ENCODE measurements at places on chromosomes 7 and 10.

DNA sequence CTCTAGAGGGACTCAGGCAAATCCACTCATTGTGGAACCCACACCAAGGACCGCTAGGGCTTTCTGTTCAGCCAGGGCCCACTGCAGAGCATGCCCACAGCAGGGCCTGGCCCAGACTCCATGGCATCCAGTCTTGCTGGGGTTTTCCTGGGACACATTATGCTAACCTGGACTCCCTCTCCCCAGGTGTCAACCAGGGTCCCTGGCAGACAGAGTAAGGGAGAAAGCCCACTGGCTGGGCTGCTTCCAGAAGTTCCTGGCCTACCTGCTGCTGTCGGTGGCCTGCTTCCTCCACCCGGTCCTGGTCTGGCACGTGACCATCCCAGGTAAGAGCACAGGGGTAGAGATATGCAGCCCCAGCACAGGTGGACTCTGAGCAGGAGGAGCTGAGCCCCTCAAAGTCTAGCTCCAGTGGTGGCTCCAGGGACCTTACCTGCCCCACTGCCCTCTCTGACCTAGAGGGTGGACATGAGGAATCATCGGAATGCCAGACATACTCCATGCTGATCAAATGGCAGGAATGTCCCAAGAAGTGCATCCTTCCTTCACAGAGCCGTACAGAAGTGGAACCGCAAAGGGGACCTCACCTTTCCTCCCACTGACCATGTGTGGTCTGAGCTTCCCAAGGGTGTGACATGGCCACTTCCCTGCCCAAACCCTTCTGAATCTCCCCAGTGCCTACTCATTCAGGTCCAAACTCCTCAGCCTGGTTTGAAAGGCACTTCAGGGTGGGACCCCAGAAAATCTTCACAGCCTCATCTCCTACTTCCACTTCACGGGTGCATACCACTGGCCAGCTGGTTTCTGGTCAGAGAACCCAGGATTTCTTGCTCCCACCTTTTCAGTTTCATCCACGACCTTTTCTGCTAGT, 22.5 kb downstream of the TMEM72 start:
- no peak for DNase-seq

DNA sequence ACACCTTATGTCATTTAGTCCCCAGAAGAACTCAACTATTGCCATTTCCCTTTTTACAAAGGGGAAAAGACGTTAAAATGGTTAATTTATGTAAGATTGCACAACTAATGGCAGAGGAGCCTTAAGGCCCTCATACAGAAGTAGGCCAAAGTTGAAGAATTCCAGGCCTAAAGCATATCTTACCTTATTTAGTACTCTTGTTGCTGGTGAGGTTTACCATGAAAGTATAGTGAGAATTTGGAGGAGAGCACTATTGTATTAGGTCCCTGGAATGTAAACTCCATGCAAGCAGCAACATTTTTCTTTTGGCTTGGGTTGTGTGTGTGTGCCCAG, 731 bp upstream of the CRPPA start:
- DNase-seq = no peak

DNA sequence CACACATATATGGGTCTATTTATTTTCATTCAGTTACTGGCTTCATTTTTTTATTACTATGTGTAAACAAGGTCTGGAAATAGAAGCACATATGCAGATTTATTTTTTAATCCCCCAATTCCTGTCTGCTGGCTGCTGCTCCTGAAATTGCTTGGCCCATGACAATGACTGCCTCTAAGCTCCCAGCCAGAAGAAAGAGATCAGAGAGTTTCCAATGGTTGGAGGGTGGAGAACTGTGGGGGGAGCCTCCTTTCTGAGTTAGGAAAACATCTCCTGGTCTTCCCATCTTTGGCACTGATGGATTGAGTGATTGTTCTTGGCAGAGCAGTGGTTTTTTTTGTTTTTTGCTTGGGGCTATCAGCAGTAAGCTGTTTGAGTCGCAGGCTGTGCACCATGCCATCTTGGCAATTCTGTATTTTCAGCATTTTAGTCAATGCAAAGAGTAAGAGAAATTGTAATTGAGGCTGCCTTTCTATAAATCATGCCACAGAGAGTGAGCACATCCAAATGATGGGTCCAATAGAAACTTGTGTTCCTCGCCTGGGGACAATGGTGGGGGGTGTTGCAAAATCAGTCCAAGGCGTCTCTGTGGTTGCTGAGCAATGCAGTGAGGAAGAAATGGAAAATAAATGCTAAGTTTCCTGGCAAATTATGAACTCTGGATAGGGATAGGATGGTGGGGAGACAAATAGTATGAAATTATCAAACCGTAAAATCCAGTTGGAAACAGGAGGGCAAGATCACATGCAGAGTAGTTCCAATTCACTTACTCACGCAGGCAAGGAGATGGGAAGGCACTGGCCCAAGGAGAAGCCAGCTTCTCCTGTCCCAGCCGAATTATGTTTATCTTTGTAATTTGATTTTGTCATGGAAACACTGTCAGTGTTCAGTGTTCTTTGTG, 382.4 kb downstream of the SORCS3 start:
- DNase-seq = peak; percentile 73

DNA sequence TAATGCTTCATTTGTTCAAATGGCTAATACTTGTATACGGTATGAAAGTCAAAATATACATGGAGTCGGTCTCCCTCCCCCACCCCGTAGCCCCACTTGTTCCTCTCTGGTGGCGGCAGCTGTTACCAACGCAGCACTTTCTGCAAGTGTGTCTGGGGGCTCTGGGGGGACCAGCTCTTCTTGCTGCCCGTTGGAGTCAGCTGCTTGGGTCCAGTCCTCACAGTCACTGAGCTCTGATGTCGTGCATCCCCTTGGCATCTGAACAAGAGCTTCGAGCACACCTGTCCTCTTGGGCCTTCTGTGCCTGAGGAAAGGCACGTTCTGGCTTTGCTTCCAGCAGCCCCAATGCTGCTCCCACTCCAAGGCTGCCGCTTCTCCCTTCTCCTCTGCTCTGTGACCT, 493.1 kb downstream of the PLXNA4 start:
- DNase-seq = no peak

- DNase-seq = no peak
Observed at GRCh38 chr10:132548106-132548823, 10.7 kb downstream of the INPP5A start.

GRCh38 chr10:52635651-52636050, 136.9 kb downstream of the MBL2 start:
- DNase-seq = no peak

GRCh38 chr10:86264481-86265231, 101.9 kb downstream of the GRID1 start:
- no peak for DNase-seq

DNA sequence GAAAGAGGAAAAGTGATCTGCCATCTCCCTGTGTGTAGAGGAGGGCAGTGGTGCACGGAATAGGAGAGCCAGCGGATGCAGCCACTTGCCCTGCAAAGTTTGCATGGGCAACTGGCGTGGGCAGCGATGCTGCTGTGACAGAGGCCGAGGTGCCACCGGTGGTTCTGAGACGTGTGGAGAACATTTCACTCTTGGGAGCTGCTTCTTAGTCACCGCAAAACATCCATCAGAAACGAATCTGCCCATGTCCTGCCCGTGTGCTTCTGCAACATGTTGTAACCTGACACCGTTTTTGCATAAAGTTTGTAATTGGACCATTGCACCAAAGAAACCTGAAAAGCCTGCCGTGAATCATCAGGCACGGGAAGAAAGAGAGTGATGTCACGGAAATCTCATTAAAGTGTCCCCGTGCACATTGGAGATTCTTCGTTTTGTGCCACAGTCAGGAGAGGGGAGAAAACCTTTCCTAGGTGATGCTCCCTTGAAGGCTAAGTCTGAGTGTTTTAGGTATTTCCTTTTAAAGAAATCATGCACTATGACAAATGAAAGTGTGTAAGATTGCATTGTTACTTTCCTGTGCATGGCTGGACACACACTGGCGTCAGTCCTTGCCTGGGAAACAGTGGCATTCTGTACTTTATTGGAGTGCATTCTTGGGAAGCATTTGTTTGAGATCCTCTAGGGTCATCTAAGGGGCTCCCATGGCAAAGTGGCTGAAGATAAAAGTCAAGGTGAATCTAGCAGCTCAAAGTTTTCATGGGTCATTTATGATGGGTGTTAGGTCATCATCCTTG, 302.6 kb downstream of the KLF6 start:
- DNase-seq = peak; percentile 85

DNA sequence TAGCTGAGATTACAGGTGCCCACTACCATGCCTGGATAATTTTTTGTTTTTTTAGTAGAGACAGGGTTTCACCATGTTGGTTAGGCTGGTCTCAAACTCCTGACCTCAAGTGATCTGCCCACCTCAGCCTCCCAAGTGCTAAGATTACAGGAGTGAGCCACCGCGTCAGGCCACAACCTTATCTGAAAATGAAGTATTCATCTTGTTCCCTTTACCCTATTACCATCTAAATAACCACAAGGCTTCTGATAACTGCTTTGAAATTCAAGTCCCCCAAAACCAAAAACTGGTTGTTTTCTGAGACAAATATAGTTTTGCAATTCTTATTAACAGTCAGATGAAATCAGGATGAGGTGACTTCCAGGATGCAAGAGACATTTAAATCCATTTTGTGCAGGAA, 2.4 kb downstream of the TCTN3 start:
- no peak for DNase-seq

DNA sequence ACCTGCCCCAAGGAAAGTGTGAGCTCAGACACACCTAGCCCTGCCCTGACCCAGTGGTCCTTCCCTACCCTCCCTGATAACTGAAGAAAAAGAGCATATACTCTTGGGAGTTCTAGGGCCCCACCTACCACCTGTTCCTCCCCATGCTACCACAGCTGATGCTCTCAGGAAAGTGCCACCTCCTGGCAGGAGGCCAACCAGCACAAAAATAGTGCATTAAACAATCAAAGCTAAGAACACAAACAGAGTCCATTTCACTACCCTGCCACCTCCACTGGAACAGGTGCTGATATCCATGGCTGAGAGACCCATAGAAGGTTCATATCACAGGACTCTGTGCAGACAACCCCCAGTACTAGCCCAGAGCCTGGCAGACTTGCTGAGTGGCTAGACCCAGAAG, 288.6 kb upstream of the PHF14 start:
- no peak for DNase-seq

- no peak for DNase-seq
Observed at GRCh38 chr10:82558014-82558607, 683.1 kb downstream of the NRG3 start.

DNA sequence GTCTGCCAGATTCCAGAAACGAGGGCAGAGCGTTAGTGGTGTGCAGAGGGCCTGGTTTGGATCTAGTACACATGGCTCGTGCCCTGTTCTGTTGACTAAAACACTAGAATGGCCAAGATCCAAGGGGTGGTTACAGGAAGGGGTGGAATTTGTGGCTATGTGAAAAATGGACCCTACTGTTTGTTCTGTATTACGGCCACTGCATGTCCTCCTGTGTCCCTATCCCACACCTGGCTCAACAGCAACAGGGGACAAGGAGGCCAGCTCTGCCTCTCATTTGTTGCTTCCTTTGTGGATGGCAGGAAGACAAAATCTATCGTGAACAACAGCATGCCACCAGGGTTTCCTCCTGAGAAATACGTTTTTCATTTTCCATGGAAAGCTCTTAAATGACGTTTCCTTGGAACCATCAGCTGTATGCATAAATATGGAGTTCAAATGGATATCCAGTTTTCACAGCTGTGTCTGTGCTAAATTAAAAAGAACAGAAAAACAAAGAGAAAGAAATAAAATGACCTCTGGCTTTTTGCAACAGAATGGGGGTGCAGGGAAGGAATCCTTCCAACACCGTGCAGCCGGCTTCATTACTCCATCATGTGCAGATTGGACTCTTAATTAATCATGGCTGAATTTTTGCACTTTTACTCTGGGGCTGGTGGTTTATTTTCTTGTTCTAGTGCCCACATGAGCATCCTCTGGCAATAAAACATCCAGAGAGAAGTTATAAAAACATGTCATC, 318.9 kb downstream of the CXCL12 start:
- no peak for DNase-seq

DNA sequence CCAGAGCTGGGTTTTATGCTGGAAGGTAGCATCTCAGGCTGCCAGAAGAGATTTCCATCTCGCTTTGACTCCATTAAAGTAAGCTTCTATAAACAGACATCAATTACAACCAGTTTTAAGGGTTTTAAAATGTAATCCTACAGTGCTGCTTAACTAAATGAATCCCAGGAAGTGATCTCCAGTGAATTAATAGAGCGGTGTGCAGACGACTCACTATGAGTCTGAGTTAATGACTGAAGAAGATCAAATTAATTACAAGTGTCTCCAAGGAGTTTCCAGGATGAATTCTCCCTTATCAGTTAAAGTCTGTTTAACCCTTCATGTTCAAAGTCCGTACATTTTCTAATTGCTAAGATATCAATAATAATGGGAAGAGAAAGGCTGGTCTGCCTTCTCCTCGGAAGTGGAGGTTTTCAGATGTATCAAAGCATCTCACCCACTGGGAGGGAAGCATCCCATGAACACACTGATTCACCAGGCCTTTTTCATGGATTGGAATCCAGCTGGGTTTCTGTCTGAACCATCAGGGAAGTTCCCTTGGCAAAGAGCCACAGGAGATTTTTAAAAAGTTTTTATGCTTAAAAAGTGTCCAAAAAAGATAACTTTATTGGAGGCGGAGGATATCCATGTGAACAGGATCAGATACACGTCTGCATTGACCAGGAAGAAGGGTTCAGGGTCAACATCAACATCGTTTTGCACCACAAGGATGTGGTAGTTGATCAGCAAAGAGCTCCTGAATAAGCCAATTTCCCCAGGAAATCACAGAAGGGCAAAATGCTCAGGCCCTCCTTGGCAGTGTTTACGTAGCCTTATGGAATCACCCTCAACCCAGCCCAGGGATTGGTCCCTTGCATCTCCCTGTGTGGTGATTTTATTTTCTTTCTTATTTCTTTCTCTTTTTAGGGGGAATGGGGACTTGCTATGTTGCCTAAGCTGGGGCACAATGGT, 288.2 kb downstream of the POU6F2 start:
- no peak for DNase-seq

GRCh38 chr10:83934641-83935338, 204.5 kb upstream of the GHITM start:
- no peak for DNase-seq

GRCh38 chr10:48589266-48589665, 15.6 kb downstream of the ARHGAP22 start:
- peak; percentile 35 for DNase-seq

DNA sequence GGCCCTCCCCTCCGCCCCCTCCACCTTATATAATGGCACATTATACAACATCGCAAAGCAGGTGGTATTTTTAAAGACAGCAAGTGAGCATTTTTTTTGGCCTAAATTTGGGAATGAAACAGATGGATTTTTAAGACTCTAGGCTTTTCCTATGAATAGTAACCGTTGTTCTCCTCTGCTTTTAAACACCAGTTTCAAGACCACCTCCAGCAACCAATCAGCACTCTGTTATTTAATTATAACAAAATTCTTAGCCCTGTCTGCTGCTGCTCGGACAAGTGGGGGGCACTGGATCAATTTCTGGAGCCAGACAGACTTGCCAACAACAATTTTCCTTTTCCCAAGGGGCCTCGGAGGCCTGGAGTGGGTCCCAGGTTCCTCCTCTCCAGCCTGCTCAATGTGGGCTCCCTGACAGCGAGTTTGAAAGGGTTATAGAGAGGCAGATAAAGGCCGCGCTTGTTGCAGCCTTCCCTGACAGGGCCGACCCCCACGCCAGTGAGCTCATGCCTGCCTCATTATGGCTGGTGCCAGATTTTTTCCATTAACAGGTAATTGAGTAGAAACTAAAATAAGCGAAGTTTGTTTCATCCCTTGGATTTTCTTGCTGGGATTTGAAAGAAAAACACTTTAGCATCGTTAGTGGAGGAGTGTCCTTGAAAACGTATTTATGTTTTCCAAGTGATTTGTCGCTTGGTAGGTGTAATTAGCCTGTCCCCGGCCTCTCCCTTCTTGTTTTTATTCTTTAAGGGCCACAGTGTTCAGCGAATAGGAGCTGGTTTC, 227.3 kb downstream of the TCF7L2 start:
- DNase-seq = no peak

Measured in astrocyte of the cerebellum (primary cell).